ENCODE measurements at places on chromosomes 16 and 17.
A peak's percentile ranks its signal among the peaks of the same experiment; 100 is the strongest.

GRCh38 chr17:44115585-44116415 lies 7.6 kb downstream of the HDAC5 start:
- no peak for DNase-seq

DNA sequence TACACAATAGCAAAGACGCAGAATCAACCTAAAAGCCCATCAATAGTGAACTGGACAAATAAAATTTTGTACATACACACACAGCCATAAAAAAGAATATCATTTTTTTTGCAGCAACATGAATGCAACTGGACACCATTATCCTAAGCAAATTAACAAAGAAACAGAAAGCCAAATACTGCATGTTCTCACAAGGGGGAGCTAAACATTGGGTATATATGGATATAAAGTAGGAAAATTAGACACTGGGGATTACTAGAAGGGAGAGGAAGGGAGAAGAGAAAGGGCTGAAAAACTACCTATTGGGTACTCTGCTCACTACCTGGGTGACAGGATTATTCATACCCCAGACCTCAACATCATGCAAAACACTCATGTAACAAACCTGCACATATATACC lies 28.2 kb downstream of the ADAMTS18 start:
- DNase-seq = no peak

- no peak for DNase-seq
These were observed 171.7 kb downstream of the KATNIP start for GRCh38 chr16:27721531-27722181.

- no peak for DNase-seq
These were observed 57.9 kb upstream of the FOXF1 start for GRCh38 chr16:86452451-86452850.

- no peak for DNase-seq
These were observed 17.3 kb upstream of the HEXD start for GRCh38 chr17:82400830-82401229.

DNA sequence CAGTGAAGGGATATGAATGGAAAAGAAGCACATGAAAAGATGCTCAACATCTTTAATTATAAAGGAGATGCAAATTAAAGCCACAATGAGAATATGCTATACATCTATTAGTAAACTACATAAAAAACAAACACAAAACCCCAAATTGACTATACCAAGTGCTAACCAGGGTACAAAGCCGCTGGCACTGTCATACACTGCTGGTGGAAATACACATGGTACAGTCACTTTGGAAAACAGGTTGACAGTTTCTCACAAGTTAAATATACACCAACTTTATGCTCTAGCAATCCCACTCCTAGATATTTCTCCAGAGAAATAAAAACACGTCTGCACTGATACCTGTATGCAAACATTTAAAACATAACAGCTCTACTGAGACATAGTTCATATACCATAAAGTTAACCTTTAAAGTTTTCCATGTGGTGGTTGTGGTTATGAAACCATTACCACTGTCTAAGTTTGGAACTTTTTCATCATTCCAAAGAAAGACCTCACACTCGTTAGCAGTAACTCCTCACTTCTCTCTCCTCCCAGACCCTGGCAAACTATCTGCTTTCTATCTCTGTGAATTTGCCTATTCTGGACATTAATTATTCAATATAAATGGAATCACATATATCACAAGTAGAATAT lies 42.7 kb downstream of the ADGRG5 start:
- no peak for DNase-seq

DNA sequence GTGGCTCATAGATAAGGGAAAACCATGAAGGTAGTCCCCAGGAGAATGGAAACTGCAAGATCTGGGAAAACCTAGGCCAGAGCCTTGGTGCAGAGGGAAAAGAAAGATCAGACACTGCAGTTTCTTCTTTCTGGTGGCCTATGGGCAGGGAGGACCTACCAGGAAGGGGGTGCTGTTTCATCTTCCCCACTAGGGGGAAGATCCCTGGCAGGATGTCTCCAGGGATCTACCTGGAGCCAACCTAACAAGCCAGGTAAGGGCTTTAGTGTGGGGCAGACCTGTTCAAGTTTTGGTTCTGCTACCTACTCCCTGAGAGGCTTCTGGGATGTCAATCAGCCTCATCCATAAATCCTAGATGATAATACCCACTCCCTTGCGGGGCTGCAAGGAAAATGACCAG lies 21.4 kb downstream of the TOM1L2 start:
- no peak for DNase-seq

DNA sequence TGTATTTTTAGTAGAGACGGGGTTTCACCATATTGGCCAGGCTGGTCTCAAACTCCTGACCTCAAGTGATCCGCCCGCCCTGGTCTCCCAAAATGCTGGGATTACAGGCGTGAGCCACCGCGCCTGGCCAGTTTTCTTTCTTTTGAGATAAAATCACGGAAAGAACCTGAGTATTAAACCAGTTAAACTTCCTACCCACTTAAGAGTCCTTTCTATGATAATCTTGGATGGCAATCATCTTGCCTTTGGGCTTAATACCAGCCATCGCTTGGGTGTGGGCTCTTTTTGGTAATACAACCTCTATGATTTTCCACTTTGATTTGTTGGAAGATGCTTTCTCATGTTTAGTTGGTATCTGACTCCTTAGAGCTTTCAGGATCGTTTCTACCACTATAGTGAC lies 24.0 kb downstream of the PITPNC1 start:
- no peak for DNase-seq

GRCh38 chr16:50688083-50688482 lies 5.3 kb upstream of the NOD2 start:
- DNase-seq = no peak

- peak; percentile 91 for DNase-seq
These were observed 1.1 kb downstream of the SPECC1 start for GRCh38 chr17:20010099-20010863.

DNA sequence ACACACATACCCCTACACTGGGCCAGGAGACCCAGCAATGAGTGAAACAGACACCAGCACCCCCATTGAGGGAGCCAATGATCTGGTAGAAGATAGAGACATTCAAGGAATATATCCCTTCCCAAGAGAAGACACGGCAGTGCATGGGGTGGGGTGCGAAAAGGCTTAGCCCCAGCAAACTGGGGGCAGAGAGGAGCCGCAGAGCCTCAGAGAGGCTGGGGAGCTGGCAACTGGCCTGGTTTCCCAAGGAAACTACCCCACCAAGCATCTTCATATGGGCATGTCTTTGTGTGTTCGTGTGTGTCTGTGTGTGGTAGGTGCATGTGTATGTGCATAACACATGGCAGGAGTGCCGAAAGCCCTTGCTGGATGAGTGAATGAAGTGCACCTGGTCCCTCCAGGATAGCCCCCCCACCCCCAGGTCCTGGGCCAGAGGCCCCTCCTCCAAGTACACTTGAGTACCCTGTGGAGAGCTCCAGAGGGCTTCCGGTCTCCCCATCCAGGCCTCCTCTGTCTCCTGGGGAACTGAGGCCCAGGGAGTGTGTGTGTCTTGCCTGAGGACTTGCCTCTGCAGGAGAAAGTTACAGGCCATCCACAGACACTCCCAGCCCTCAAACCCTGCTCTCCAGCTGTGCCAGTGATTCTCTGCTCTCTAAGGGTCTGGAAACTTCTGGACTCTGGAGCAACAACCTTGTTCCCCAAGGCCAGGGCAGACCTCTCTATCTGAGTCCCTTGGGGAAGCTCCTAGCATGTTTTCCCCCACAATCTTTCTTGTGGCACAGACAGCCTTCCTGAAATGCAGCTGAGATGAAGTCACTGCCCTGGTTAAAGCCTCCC lies 15.9 kb downstream of the TBX2 start:
- DNase-seq = no peak

DNA sequence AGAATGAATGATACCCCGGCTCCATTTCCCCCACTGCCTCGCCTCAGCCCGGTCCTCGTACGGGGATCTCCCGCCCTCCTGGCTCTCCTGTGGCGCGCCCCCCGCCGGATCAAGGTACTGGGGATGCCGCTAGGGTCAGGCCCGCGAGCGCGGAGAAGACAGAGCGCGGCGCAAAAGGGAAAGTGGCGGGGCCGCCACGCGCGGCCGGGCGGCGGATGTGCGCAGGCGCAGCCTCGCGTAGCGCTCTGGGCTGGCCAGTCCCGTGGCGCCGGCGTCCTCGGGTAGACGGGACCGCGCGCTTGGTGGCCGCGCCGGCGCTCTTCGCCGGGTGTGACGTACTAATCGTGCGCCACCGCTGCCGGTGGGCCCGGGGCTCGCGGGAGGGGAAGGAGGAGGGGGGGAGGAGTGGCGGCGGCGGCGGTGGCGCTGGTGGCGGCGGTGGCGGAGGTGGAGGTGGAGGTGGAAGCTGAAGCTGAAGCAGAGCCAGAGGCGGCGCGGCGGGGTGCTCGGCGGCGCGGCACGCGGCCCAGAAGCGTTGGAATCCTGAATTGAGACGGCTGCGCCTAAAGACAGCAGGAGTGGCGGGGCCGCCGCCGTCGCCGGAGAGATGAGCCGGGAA lies at the start of gene SENP3:
SENP3 (plus strand) TSS at position 331 of the 619 bp plus-strand sequence. CDS start 1,158 bp downstream, outside the sequence.
- peak; percentile 83 for DNase-seq

DNA sequence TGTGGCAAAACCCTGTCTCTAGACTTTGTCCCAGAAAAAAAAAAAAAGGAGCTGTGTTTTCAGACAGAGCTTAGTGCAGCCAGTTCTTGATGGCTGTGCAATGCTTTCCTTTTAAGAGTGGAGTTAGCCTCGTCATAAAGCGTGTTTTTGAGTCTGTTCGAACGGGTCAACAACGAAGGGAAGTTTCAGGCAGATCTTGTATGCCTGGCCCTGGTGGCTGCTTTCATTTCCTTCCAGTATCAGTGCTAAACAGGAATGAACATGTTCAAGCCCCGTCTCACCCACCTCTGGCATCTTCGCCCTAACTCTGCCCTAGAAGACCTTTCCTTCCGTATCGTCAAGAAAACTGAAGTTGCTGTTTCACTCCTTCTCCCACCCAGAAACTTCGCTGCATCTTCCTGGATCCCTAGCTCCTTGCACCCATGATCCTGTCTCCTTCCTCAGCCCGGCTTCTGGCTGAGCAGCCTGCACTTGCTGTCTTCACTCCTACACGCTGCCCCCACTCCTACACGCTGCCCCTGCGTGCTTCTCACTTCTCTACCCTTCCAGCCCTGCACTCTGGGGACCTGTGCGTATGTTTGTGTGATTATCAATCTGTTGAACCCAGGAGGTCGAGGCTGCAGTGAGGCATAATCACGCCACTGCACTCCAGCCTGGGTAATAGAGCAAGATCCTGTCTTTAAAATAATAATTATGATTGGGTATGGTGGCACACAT lies 55.3 kb downstream of the USP10 start:
- DNase-seq = no peak

- no peak for DNase-seq
These were observed 16.3 kb downstream of the ABCC12 start for GRCh38 chr16:48139517-48139916.

GRCh38 chr16:11604783-11605563 lies 18.3 kb upstream of the LITAF start:
- no peak for DNase-seq

GRCh38 chr16:1537763-1538289 lies 4.4 kb downstream of the TMEM204 start:
- DNase-seq = no peak

DNA sequence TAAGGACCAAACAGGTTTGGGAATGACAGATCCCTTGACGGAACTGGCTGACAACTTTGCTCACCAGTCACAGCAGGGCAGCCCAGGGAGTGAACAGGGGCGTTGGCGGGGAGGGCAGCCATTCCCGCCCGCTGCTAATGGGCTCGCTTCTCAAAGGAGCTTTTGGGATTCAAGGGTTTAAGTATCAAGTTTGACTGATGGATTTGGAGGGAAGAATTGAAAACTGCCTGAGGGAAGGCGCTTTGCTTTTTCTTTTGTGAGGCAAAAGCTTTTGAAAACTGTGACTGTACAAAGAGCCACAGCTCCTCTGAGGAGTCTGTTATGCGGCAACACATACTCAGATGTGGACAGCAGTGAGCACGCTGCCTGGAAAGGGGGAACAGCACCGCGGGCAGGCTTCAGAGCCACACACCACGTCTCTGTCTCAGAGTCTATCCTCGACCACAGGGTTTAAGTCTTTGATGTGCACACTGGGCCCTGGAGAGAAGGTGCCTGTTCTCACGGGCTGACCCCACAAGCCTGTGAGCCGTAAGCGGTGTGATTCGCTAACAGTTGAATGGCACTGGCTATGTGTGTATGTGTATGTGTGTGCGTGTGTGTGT lies 79.9 kb upstream of the HSBP1 start:
- no peak for DNase-seq

DNA sequence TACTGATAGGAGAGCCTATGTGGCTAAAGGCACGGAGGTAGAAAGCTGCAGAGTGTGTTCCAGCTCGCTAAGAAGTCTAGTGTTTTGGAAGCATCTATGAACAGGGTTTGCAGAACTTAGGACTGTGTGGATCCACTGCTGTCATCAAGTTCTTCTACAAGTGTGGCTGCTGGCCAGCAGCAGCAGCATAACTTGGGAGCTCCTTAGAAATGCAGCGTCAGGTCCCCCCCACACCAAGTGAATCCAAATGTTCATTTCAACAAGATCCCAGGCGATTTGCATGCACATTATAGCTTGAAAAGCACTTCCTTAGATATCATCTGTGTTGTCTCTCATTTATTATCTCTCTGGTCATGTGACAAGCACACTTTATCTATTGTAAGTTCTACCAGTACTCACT lies 131.9 kb upstream of the SHISA6 start:
- DNase-seq = no peak

GRCh38 chr17:11244776-11245175 lies 3.8 kb downstream of the SHISA6 start:
- no peak for DNase-seq

DNA sequence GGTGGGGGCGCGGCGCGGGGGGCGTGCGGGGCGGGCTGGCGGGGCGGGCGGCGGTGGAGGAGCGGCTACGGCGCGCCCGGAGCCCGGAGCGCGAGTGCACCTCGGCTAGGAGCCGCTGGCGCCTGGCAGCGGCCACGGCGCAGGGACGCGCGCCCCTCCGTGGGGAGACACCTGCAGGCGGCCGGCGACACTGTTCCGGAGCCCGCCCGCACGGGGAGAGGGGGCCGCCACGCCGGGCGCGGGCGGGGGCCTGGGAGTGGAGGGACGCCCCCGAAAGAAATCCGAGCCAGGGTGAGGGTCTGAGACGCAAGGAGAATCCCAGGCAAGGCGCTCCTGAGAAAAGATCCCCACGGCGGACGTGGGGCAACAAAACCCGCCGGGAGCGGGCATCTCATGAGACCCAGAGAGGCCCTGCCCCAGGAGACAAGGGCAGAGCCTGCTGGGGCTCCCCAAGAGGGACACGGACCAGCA lies at the start of gene GSG1L:
GSG1L (minus strand) TSS at position 124 of the 471 bp plus-strand sequence. CDS start 290 bp downstream, outside the sequence.
- no peak for DNase-seq

All from cerebellar cortex (tissue), 1 donor.